SJSA1 (cell line): ENCODE measurements at places on chromosomes 11 and 22. TPM values are rescaled to one million over a fixed set of nuclear protein-coding genes. Genes with fewer than 3 reads are reported as not detected.

DNA sequence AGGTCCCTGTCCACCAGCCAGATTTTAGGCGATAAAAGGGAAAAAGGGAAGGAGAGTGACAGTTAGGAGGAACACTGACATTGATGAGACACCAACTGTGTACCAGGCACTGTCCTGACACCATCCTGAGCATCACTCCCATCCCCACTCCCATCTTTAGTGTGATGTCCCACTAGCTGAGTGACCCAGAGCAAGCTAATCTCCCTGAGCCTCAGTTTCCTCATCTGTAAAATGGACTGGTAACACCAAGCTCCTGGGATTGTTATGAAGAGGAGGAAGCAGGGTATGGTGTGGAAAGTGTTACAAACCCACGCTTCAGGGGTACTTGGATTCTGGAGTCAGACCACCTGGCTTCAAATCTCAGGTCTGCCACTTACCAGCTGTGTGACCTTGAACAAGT lies 8.5 kb upstream of the P2RY6 start:
- no peak overlapping the region for H3K4me3 ChIP-seq
- no peaks in the 10 kb centered on the region for H3K36me3 ChIP-seq
- H3K4me1 ChIP-seq: no peaks in the 10 kb centered on the region
- H3K27ac ChIP-seq: no peak overlapping the region

DNA sequence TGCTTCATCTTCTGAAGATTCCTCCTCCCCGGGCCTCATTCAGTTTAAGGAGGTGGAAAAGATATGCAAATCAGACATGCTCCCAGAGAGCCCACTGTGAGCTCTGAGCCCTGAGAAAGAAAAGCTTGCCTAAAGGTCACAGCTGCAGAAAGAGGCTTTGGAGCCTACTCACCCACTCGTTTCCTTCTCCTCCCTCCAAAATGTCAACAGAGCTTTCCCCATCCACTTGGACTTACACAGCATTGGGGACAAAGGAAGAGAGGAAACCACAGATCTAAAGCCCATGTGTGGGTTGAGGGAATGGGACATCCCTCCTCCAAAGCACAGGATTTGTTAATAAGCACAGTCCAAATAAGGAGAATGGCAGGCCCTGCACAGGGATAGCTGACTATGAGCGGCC lies 158.4 kb downstream of the ETS1 start:
- no peak for DNase-seq
- H3K4me1 ChIP-seq: no peaks in the 10 kb centered on the region
- H3K4me3 ChIP-seq: no peak overlapping the region
- no peaks in the 10 kb centered on the region for H3K27me3 ChIP-seq
- no peaks in the 10 kb centered on the region for H3K36me3 ChIP-seq

DNA sequence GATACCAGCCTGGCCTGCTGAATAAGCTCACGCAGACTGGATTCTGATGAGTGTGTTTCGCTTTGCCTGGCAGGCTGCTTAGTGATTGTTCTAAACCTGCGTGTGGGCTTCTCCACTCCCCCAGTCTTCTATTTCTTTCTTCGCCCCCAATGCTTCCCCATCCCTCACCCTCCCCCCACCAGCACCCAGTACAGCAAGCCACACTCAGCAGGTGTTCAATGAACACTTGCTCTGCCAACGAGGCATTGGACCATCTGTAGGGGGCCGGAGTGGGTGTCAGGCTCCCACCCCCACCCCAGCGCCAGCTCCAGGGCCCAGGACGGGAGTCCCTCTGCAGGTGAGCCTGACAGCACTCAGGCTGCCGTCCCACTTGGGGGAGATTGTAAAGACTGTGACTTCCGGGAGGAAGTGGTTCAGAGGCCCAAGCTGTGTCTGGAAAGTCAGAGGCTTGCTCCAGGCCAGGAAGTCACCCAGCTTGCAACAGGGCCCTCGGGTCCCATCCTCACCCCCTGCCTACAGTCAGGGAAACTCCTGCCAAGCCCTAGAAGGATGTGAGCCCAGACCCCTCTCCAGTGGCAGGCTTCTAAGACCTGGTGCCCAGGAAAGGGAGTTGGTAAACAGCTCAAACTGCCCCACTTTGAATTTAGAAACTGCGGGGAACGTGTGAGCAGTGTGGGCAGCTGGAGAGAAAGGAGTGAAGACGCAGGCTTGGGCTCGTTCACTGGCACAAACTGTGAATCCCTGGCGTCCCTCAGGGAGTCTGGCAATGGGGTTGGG lies 66.3 kb upstream of the PRDM11 start:
- no peaks in the 10 kb centered on the region for H3K36me3 ChIP-seq
- no peak overlapping the region for H3K27ac ChIP-seq
- peaks cover 13% of the 10 kb centered on the region for H3K4me1 ChIP-seq
- peaks cover 4% of the 10 kb centered on the region; the same call in 1 of the 2 replicates for H3K27me3 ChIP-seq
- H3K4me3 ChIP-seq: no peak overlapping the region
- no peak for DNase-seq

DNA sequence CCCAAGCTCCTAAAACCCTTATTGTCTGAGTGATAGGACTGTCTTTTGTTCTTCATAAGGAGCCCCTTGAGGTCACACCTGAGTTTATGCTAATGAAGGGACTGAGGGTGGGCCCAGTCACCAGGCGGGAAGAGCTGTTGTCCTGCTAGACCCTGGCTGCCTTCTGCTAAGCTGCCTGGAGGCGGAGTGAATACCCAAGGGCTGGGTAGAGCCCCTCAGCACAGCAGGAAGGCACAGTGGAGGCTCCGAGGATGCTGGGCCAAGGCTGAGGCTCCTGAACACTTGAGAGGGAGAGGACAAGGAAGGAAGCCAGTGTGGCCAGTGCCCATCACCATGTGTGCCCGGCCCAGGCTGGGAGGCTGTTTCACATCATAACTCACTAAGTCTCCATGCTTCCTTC lies 4.8 kb upstream of the PHF21B start:
- H3K4me3 ChIP-seq: no peak overlapping the region
- H3K4me1 ChIP-seq: peaks cover 7% of the 10 kb centered on the region
- H3K36me3 ChIP-seq: no peaks in the 10 kb centered on the region
- no peak for DNase-seq
- peaks cover 59% of the 10 kb centered on the region for H3K27me3 ChIP-seq
- H3K27ac ChIP-seq: no peak overlapping the region

DNA sequence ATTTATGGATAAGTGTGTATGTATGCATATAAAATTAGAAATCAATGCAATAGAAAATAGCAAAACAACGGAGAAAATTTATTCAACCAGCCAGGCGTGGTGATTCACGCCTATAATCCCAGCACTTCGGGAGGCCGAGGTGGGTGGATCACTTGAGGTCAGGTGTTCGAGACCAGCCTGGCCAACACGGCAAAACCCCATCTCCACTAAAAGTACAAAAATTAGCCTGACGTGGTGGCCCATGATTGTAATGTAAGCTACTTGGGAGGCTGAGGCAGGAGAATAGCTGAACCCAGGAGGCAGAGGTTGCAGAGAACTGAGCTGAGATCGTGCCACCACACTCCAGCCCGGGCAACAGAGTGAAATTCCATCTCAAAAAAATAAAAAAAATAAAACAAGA lies 5.5 kb downstream of the KRTAP5-6 start:
- no peaks in the 10 kb centered on the region for H3K27me3 ChIP-seq
- H3K27ac ChIP-seq: no peak overlapping the region
- H3K4me3 ChIP-seq: no peak overlapping the region
- peaks cover 5% of the 10 kb centered on the region for H3K4me1 ChIP-seq

Gene APOL3
- total RNA-seq: 2.6 and 4.7 TPM in 2 replicates

Gene OR8K3
- total RNA-seq: not detected in 2 replicates
